ENCODE measurements at places on chromosomes 3 and 15.
A peak's percentile ranks its signal among the peaks of the same experiment; 100 is the strongest.

- DNase-seq: no peak
Observed at GRCh38 chr3:129749692-129750091, 143.2 kb upstream of the PLXND1 start.

DNA sequence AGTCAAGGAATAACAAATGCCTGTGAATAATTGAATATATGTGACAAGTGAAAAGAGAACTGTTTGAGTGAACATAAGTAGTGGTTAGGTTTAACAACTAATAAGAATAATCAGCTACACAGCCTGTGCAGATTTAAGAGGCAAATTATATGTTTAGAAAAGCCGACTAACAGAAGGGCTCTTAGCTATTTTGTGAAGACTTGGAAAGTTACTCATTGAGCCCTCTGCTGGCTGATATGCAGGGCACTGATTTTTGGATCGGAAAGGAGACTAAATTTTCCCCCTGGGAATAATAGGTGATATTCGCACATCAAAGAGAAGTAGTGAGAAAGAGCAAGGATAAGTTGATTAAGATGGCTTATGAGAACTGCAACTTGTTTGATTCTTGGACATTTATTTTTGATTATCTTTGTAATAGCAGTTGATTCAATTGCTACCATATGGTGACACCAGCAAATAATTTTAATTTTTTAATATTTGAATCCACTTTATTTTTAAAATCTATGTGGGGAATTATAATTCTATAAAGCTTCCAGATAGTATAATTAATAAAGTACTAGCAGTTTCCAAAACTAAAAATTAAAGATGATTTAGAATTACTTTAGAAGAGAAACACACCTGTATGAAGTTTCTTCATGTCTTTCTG, 156.2 kb downstream of the NLGN1 start:
- DNase-seq: peak; percentile 46

- DNase-seq: no peak
Observed at GRCh38 chr15:70243686-70244540, 146.2 kb upstream of the TLE3 start.

DNA sequence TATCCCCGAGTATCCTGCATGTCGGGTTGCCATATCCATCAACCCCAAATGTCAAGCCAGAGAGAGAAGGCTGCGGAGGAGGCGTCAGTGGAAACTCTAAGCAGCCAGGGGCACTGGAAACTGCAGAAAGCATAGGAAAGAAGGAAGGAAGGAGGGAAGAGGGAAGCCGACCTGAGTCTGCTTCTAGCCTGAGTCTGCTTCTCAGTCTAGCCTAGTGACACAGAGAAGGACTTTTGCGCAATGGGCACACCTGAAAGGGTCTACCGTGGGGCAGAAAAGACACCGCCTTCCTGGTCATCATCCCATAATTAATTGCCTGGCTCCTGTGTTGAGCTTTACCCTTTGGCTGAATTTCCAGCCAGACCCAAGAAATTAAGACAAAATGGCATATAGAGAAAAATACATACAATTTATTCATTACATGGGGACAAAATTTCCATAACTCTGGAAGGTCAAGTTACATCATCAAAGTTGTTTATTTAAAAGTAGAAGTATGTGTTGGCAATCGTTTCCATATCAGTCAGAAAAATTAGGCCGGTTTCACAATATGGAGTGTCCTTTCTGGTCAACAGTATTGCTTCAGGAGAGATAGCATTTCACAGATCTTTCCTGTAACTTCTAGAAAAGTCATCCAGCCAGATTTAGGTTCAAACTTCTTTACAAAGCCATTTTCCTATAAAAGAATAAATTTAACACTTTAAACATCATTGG, 10.3 kb downstream of the BCL2A1 start:
- no peak for DNase-seq

GRCh38 chr15:91304786-91305185, 204.7 kb downstream of the SV2B start:
- DNase-seq: no peak

GRCh38 chr3:86828751-86829150, 162.2 kb downstream of the VGLL3 start:
- DNase-seq: no peak

GRCh38 chr3:72160351-72160750, 375.4 kb upstream of the PROK2 start:
- no peak for DNase-seq

All from AG20443 (cell line).